ENCODE measurements at places on chromosomes 13 and 19.

DNA sequence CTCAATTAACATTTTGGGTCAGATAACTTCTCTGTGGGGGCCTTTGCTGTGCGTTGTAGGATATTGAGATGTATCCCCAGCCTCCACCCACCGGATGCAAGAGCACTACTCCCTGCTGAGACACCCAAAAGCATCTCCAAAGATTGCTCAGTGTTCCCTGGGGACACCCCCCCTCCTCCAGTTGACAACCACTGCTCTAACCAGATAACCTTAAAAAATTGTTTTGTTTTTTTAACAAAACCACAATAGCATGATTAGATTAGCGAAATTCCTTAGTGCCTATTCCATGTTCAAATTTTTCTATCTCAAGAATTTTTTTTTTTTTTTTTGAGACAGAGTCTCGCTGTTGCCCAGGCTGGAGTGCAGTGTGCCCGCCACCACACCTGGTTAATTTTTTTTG is 2.6 kb upstream of the EPN1 start:
- no peak for DNase-seq

DNA sequence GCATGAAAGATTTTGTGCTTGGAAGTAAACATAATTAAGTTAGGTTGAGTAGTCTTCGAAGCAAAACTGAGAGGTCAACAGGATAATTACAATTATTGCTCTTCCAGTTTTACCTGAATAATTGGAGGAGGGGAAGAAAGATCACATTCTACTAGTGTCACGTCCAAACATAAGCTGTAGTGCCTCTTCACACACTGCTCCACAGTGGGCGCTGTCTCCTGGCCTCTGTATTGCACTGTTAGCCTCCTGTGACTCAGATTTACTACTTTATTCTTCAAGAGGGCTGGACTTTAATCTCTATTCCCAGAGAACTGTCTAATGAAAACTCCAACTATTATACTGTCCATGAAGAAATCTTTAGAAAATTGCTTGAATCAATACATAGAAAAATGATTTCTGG is 62.9 kb downstream of the TRPC4 start:
- DNase-seq = no peak

DNA sequence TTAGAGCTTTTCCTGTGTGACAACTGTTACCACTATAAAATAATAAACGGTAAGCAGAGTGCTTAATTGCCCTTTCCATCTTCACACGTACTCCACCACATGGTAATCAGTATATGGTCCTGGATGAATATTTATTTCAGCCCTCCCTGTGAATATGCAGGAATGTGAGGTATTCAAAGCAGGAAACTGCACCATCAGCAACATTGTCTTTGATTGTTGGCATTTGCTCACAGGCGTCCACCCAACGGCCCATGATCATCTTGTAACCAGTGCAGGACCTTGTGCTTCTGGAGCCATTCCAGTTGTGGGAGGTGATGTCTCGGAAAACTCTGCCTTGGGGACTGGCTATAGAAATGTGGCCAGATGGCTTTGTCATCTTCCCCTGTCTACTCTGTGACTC is 132.6 kb downstream of the COG6 start:
- no peak for DNase-seq

DNA sequence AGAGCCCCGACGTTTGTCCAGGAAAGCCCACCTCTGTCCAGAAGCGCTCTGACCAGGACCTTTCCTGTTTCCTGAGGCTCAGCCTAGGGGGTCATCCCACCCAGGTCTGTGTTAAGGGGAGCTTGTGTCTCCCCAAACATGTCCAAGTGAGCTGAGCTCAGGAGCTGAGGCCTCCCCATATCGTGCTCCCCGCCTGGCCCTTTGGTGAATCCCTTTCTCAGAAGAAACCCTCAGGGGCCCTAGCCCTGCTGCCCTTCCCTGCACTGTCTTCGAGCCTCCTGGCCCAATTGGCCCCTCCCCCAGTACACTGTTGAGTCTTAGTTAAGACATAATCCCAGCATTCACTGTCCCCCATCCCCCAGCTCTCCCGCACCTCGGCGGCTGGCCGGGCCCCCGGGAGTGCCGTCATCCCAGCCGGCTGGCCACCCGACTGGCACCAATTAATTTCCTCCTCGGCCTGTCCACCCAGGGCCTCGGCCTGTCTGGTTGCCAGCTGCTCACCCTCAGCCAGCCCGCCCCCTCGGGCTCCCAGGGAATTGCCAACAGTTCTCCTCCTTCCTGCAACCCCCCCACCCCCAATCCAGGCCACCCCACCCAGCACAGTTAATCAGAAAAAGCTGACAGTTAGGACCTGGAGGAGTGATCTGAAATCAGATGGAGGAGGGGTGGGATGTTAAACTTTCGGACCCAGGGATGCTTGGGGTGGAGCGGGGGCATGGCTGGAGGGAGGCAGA is 13.6 kb downstream of the IER2 start:
- DNase-seq = no peak

GRCh38 chr19:50003810-50004419 is 21.3 kb downstream of the VRK3 start:
- DNase-seq = peak; percentile 44

- no peak for DNase-seq
Measured at GRCh38 chr13:86324191-86324590, 525.0 kb upstream of the SLITRK6 start.

GRCh38 chr13:46179491-46179908 is 2.5 kb downstream of the LCP1 start:
- peak; percentile 60 for DNase-seq

- no peak for DNase-seq
Measured at GRCh38 chr13:102709536-102709935, 14.7 kb upstream of the METTL21C start.

DNA sequence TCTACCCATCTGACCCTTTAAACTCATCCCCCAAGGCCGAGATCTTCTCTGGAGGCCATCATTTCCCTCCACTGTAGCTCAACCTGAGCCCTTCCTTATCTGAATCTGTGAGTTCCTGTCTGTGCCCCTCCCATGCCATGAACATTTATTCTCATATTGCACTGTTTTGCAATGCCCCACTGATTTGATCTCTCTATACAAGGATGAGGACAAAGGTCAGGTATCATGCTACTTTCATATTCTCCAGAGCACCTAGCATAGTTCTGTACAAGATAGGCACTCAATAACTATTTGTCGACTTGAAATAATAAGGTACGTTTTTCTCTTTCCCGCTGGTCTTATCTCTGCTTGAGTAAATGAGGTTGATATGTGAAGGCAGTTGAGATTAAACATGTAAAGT is 135.5 kb downstream of the KLF5 start:
- DNase-seq = no peak

DNA sequence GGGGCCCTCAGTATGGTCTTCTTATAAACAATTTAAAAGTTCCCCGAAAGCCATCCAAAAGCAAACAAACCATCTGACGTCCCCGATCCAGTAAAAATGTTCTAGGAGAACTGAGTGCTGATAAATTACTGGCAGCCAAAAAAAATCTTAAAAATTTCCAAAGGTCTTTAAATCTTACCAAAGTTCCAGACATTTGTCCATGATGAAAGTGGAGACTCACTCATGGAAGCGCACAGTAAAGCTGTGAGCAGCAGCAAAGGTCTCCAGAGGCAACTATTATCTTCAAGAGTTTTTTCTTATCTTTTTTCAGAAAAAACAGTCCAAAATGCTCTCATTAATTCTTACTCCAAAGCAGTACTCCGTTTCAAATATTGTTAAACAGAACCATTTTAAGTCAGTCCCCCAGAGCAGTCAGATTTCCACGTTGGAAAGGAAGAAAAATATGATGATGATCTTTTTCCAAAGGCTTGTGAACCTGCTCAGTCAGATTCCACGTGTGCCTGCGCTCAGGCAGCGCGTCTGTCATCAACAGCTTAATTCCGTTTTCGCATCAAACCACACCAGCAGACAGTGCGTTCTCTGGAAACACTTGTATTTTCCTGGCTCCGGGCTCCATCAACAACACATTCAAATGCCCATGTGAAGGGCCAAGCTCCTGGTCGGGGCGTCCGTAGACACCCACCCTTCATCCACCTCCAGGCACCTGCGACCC is 85.4 kb downstream of the COL4A1 start:
- DNase-seq = no peak

GRCh38 chr13:22428188-22428828 is 752.5 kb upstream of the SGCG start:
- no peak for DNase-seq

- no peak for DNase-seq
Measured at GRCh38 chr19:8611877-8612806, 1.6 kb upstream of the ADAMTS10 start.

DNA sequence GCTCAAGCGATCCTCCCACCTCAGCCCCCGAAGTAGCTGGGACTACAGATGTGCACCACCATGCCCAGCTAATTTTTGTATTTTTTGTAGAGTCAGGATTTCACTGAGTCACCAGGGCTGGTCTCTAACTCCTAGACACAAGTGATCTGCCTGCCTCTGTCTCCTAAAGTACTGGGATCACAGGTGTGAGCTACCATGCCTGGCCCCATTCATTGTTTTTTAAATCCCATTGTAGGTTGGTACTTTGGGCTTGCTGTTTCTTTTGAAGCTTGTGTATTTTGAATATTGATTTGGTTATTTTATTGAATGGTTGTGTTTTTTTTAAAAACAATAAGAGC is 26.7 kb downstream of the ZMYM2 start:
- DNase-seq = no peak

- no peak for DNase-seq
Measured at GRCh38 chr13:101512650-101513049, 60.2 kb downstream of the ITGBL1 start.

GRCh38 chr13:36288794-36289391 is 8.7 kb downstream of the CCDC169 start:
- DNase-seq = no peak

- DNase-seq = no peak
Measured at GRCh38 chr13:113059891-113060290, 45.7 kb upstream of the F7 start.

DNA sequence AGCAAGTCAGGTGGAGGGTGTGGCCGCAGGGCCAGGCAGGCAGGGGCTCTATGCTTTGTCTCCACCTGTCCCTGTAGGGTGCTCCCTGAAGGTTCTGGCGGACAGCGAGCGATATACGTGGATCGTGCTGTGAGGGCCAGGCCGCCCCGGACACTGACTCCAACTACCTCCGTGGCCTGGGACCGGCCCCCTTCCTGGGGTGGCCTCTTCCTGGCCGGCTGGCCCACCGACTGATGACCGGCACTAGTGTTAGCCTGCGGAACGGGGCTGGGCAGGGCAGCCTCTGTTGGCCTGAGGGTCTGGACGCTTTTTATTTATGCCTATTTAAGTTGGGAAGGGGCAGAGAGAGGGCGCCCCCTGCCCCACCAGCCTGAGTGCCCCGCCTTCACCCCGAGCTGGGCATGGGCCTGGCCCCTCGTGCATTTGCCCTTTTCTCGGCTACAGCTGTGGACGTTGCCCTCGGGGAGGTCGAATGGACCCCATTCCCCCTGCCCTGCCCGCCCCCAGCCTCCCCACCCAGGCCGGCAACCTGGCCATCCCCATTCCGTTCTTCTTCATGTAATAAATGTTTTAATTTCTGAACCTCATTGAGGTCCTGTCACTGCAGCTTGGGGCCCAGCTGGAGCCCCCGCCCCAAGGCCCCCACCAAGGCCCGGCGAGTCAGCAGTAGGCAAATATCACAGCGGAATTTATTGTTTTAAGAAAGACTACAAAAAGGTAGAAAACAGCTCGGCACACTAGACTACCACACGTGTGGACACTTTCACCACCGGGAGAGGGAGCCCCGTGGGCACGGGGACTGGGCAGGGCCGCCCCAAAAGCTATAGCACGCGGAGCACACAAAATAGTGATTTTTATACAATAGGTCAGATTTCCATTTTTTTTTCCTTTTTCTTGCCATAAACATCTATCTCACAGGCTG is 8.8 kb downstream of the DCAF15 start:
- no peak for DNase-seq

DNA sequence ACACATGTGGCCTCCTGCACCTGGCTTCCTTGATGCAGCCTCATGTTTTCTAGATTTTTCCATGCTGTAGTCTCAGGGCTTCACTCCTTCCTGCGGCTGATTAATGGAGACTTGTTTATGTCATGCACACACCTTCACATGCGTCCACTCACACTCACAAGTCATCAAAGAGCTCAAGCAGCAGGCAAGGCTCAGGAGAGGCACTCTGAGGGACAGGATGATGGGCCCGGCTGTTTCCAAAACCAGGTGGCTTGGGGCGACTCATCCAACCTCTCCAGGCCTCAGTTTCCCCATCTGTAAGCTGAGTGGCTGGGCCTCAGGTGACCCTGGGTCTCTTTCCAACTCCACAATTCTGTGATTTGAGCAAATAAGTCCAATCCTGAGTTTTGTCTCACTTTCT is 36.9 kb downstream of the RASA3 start:
- no peak for DNase-seq

DNA sequence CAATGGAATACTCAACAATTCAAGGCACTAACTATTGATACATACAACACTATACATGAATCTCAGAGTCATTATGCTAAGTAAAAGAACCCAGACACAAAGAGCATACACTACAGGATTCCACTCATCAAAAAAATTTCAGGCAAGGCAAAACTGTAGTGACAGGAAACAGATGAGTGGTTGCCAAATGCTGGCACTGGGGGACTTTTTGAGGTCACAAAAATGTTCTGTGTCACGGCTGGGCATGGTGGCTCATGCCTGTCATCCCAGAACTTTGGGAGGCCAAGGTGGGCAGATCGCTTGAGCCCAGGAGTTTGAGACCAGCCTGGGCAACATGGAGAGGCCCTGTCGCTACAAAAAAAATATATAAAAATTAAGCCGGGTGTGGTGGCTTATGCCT is 129.4 kb downstream of the KL start:
- DNase-seq = no peak

DNA sequence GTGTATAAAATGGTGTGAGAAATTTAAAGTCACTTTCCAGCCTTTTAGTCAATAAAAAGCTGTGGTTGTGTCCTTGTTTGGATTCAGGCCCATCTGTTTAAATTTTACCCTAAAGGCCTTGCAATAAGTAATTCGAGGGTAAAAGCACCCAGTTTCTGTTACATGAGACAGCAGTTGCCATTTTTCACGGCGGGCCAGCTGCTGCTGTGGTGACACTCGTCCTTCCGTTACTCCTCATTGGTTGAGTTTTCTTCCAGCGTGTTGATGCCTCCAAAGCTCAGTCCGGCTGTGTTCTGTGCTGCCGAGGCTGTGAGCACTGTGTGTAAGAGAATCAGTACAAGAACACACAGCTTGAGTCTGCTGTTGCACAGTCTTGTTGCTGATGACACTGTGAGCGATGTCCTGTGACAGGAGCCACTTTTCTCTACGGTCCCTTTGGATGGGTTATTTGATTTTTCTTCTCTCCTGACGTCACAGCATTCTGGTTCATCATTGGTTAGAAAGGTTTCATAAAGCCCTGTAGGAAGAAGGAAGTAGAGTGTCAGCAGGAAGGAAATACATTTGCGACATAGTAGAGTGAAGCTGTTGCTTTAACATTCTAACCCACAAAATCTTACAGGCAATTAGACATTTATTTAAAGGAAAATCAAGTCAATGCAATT is 602.5 kb upstream of the ARGLU1 start:
- DNase-seq = no peak

GRCh38 chr13:49587311-49587847 is 2.0 kb upstream of the RCBTB1 start:
- DNase-seq = no peak
